Cerebellar nuclear complex (tissue), 1 donor: ENCODE measurements at places on chromosomes 4 and X.

GRCh38 chr4:89299153-89299791 lies 8.3 kb downstream of the GPRIN3 start:
- DNase-seq, result peak; percentile 59

GRCh38 chr4:7352486-7352885 lies 82.2 kb downstream of the PSAPL1 start:
- no peak for DNase-seq

GRCh38 chr4:86286726-86287125 lies 73.1 kb downstream of the MAPK10 start:
- no peak for DNase-seq

- DNase-seq, result no peak
Observed at GRCh38 chr4:6328526-6328925, 58.9 kb downstream of the WFS1 start.

DNA sequence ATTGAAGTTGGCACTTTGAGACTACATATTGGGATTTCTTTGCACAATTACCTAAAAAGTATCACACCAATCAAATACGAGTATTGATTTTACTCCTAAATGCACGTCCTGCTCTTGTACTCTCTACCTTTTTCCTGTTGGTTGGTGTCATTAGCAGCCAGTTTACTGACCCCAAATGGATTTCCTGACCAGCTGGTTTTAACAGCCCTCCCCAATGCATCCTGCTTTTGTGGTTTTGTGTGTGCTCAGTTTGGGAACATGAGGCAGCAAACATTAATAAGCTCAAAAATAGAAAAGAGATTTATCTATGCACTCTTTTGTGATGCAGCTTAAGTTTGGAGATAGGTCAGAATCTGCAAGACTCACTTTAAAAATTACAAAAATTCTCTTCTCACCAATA lies 230.3 kb downstream of the MAPK10 start:
- no peak for DNase-seq

GRCh38 chrX:112643721-112644120 lies 36.0 kb downstream of the LHFPL1 start:
- DNase-seq, result no peak

GRCh38 chr4:105186701-105187161 lies 40.1 kb downstream of the TET2 start:
- no peak for DNase-seq

DNA sequence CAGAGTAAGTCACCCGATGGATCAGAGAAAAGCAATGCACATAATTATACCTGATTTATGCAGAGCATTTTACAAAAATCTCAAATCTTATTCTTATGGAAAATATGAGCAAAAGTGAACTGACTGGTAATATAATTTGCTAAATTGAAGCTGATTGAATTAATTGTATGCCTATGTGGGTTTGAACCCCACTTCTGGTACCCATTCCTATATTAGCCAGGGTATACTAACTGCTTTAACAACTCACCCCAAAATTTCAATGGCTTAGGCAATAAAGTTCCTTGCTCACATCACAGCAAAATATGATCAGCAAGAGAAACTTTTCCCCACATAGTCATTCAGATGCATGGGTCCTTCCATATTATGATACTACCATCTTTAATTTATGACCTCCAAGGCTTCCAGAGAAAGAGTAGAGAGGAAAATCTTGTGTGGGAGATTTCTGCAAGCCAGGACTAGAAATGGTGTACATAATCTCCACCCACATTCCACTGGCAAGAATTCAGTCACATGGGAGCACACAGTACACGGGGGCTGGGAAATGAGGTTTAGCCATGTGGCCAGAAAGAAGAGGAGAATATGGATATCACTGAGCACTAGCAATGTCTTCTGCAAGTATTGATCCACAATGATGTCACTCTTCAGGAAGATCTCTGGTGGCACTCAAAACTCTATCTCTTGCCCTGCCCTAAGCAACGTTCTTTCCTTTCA lies 640.7 kb downstream of the BCOR start:
- DNase-seq, result no peak

GRCh38 chrX:133475953-133476352 lies 60.7 kb upstream of the GPC4 start:
- DNase-seq, result no peak

DNA sequence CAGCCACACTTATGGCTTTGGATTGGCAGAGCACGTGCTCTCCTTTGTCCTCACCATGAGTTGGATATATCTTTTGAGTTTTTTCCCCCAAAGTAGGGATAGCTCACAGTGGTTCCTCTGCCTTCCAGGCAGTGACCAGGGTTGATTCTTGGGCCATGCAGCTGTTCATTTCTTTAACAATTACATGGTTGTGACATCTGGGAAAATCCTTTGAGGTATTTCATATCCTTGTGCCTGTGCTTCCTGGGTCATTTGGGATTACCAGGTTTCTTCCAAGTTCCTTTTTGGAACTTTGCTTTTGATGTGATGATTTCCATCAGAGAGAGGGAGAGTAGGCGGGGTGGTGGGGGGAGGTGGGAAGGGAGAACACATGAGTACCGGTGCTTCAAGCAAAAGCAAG lies 15.6 kb downstream of the BCORL1 start:
- no peak for DNase-seq

- DNase-seq, result no peak
Observed at GRCh38 chr4:131566026-131566425, 1583.1 kb upstream of the PCDH10 start.

DNA sequence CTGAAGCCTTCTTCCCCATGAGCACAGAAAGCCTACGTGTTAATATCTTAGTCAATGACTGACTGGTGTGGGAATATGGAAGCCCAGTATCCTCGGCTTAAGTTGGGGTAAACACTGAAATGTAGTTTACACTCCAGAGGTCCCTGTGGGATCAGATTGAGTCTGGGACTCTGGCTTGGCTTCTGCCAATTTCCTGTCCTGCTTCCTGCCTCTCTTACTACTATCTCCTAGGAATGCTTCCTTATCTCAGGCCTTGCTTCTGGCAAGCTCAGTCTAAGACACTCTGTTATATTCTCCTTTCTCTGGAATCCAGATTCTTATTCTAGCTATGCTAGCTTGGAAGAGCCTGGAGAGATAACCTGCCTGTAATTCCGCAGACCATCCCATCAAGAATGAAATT lies 174.0 kb upstream of the LDB2 start:
- DNase-seq, result no peak

- DNase-seq, result no peak
Observed at GRCh38 chr4:20085156-20085555, 166.5 kb upstream of the SLIT2 start.

DNA sequence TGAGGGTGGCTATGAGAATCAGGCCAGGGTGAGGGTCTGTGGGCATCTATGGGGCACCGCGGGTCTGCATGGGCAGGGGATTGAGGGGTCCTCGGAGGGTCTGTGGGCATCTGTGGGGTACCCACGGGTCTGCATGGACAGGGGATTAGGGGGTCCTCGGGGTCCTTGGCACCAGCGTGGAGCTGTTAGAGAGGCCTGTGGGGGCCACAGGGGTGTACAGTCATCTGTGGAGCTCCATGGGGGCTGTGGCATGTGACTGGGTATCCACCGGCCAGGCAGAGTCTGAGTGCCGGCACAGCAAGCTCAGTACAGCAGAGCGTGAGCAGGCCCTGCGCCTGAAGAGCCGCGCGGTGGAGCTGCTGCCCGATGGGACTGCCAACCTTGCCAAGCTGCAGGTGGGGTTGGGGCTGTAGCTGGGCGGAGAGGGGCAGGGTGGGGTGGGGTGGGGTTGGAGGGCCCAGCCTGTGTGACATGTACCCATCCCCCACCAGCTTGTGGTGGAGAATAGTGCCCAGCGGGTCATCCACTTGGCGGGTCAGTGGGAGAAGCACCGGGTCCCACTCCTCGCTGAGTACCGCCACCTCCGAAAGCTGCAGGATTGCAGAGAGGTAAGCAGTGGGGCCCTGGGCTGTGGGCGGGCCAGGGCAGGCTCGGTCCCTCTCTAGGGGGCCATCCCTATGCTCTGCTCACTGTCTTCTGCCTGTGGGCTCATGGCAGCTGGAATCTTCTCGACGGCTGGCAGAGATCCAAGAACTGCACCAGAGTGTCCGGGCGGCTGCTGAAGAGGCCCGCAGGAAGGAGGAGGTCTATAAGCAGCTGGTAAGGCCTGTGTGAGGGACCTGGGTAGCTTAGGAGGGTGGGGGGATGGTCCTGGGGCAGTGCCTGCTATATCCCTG lies 12.9 kb downstream of the CCDC22 start:
- no peak for DNase-seq

DNA sequence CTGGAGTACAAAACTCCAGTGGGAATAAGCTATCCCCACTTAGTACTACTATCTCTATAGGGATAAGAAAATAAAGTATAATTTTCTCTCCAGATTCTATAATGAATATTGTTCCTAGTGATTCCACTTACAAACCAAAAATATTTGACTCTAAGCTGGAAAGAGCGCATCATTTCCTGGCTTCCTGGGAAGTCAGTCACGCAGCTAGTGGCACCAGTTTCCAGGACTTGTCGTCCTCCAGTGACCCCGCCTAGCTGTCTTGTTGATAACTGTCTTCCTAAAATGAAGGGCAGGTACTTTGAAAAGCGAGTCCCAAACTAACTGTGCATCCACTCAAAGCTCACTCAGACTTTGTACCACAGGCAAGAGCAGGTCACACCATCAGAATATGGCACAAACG lies 39.3 kb downstream of the LNX1 start:
- no peak for DNase-seq

- DNase-seq, result no peak
Observed at GRCh38 chr4:6657242-6658208, 17.0 kb downstream of the MRFAP1 start.

GRCh38 chr4:186826846-186827533 lies 103.3 kb upstream of the FAT1 start:
- no peak for DNase-seq

DNA sequence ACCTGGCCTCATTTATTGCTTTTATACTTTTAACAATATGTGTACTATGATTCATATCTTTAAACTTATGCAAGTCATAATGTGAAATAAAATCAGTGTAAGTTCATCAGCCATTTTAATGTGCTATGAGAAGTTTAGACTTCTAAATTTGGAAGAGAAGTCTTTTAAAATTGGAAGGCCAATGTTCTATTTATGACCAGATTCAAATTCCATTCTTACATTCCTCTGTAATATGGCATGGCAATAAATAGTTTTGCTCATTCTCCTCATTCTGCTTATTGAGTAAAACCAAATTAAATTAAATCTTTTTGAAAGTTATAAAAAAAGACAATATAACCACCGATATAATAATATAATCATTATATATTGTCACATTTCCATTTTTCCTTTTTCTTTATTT lies 126.2 kb downstream of the SORBS2 start:
- DNase-seq, result no peak

GRCh38 chr4:3199653-3200422 lies 49.1 kb upstream of the MSANTD1 start:
- DNase-seq, result no peak

DNA sequence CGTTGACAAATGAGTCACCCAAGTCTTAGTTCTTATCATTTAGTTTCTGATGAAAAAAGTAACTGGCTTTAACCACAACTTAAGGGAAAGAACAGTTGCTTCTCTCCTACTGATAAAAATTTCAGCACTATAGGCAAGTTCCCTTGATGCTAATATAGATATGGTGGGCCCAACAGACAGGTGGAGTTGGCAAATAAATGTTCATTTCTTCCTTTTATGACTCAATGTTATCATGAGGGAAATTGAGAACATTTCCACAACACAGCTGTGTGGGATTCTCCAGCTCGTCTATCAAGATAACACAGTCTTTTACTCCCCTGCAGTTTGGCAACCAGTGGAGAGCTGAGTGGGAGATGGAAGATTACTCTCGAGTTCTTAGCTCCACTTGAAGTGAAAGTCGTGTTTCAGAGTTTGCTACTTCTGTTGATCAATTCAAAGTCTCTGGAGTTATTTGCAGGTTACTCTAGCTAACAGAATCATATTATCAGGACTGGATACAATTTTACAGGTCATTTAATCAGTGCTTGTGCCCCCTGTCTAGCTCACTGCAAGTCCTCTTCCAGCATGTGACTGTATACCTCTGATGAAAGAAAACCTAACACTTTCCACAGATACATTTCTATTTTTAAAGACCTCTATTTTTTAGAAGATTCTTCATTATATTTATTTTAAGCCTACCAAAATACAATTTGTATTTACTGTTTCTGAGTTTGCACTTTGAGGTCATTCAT lies 270.6 kb upstream of the GK2 start:
- DNase-seq, result no peak

- DNase-seq, result no peak
Observed at GRCh38 chrX:68113837-68114572, 319.3 kb downstream of the OPHN1 start.

GRCh38 chrX:149910178-149910695 lies 19.1 kb upstream of the HSFX4 start:
- no peak for DNase-seq

GRCh38 chrX:106170318-106170717 lies 2.2 kb downstream of the PWWP3B start:
- no peak for DNase-seq

GRCh38 chr4:125780164-125780563 lies 465.4 kb downstream of the FAT4 start:
- DNase-seq, result no peak

GRCh38 chrX:793216-793770 lies 162.7 kb downstream of the SHOX start:
- DNase-seq, result no peak

GRCh38 chrX:51892921-51893745 lies at the start of gene MAGED1:
Gene MAGED1, plus strand, starts transcription at chrX:51893623. Its CDS starts 682 bp downstream, at chrX:51894305.
- peak; percentile 14 for DNase-seq
